ENCODE measurements at places on chromosomes 7 and 10. TPM values are rescaled to one million over a fixed set of nuclear protein-coding genes. Genes with fewer than 3 reads are reported as not detected.

DPYSL4 gene
- 1.0 TPM for total RNA-seq

DNA sequence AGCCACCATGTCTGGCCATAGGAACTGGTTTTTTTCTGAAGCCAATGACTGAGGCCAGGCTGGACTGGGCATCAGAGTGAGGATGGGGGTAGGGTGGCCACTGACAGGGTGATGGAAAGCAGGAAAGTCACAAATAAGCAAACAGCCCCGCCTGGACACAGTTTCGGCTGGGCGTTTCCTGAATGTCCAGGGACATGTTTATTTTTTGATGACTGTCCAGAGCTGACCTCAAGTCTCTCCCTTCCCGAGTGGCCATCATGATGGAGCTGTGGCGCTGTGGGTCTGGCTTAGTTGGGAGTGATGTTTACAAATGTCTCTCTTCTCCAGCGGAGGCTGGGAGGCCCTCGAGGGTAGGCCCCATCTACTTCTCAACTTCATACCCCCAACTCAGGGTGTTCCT is 37.1 kb upstream of the COMTD1 start:
- H3K27me3 ChIP-seq, result no peaks in the 10 kb centered on the region
- H3K27ac ChIP-seq, result no peak overlapping the region
- H3K36me3 ChIP-seq, result no peaks in the 10 kb centered on the region
- H3K4me3 ChIP-seq, result no peak overlapping the region
- peaks cover 4% of the 10 kb centered on the region for H3K4me1 ChIP-seq
- no peak for DNase-seq

DNA sequence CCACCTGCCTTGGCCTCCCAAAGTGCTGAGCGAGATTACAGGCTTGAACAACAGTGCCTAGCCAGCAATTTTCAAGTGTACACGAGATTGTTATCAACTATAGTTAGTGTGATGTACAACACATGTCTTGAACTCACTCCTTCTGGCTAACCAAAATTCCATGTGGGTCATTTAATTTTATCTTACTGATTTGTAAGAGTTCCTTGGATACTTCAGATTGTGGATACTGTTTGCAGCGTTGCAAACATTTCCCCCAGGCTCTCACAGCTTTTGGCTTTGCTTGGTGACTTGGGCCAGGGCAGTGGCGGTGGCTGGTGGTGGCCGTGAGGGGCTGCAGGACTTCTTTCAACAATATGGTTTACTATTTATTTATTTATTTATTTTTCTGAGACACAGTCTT is 8.5 kb upstream of the TMEM270 start:
- no peak overlapping the region for H3K4me3 ChIP-seq
- DNase-seq, result no peak
- H3K36me3 ChIP-seq, result no peaks in the 10 kb centered on the region
- no peaks in the 10 kb centered on the region for H3K27me3 ChIP-seq

PDE6C gene
- not detected for total RNA-seq

TCERG1L gene
- not detected for total RNA-seq

SPACDR gene
- total RNA-seq, result 2.3 TPM

DNA sequence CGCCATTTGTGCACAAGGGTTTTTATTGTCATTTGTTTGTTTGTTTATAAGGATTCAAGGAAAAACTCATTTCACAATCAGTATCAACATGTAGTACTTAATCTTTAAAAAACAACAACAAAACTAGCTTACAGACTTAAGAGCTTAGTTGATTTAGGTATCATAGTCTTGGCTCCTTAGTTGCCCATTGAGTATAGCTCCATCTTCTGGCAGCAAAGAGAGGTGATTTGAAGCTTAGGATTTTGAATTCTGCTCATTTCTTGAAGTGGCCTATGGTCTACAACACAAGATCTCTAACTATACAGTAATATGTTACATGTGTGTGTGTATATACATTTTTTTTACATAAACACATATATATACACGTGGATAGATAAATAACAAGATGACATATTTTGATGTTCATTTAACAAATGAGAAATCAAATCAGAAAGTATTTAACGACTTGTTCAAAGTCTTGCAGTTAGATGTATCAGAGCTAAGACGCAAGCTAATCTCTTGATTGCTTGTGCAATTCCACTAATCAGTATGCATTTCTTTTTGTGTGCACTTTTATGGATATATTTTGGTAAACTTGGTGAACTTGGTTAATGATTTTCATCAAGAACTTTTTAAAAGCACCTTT is 307.3 kb downstream of the CAMK1D start:
- peak; percentile 73 for DNase-seq
- H3K27ac ChIP-seq, result no peak overlapping the region
- peaks cover 6% of the 10 kb centered on the region for H3K4me1 ChIP-seq
- no peak overlapping the region for H3K4me3 ChIP-seq

DNA sequence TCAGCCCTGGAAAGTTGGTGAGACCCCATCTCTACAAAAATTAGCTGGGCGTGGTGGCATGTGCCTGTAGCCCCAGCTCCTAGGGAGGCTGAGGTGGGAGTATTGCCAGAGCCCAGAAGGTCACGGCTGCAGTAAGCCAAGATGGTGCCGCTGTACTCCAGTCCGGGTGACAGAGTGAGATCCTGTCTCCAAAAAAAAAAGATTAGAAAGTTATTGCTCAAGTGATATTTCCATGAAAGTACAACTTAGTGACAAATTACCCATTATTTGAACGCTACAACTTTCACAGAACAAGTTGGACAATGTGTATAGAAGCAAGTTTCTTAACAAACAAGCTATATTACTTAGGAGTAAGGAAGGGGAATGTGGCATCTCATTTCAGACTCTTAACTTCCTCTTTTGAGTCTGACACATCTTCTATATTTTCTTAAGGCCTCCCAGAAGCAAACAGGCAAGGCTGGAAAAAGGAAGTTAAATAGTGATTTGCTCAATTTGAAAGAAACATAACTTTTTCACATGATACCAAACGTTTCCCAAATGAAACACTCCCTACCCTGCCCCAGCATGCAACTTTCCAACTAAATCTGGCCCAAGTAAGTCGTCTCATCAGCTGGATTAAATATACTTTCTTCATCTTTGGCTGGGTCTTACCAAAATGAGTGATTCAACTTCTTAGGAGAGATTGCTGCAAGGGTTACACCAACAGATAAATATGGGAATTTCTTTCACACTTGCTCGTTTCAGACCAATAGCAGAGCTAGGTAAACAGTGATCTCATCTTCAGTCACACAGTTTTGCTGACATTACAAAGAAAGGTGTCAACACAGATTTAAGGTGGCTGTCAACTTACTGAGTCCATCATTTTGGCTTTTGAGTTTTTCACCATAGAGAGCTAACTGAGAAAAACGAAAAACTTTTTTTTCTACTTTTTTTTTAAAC is 66.3 kb upstream of the KLF6 start:
- no peak overlapping the region for H3K4me3 ChIP-seq
- DNase-seq, result no peak

DNA sequence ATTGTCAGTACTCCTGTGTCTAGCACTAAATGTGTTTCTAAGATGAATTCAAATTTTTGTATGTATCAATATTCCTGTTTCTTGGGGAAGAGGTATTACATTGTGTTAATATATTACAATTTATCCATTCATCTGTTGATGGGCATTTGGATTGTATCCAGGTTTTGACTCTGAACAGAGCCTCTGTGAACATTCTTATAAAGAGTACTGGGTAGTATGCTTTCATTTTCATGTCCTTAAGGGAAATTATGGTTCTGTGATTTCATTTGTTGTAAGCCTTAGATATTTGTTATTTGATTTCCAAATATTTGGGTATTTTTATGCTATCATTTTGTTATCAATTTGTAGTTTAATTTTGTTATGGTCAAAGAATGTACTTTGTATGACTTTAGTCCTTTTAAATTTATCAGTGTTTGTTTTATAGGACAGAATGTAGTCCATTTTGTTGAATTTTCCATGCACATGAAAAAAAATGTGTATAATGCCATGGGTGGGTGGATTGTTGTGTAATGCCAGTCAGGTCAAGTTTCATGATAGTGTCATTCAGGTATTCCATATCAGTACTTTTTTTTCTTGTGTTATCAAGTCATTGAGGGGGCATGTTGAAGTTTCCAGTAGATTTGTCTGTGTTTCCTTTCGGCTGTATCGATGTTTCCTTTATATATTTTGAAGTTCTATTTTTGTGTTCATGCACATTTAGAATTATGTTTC is 38.4 kb downstream of the STAM start:
- H3K4me1 ChIP-seq, result no peaks in the 10 kb centered on the region
- DNase-seq, result no peak
- H3K27ac ChIP-seq, result no peak overlapping the region
- H3K36me3 ChIP-seq, result no peaks in the 10 kb centered on the region
- H3K27me3 ChIP-seq, result no peaks in the 10 kb centered on the region
- H3K4me3 ChIP-seq, result no peak overlapping the region

- H3K4me1 ChIP-seq, result peaks cover 12% of the 10 kb centered on the region
- no peak overlapping the region for H3K27ac ChIP-seq
- H3K4me3 ChIP-seq, result no peak overlapping the region
- H3K27me3 ChIP-seq, result no peaks in the 10 kb centered on the region
Measured at GRCh38 chr7:138878051-138878450, 80.1 kb upstream of the ATP6V0A4 start.

- H3K27me3 ChIP-seq, result no peaks in the 10 kb centered on the region
- H3K4me3 ChIP-seq, result no peak overlapping the region
- H3K36me3 ChIP-seq, result no peaks in the 10 kb centered on the region
- DNase-seq, result no peak
Measured at GRCh38 chr7:101722247-101722646, 93.2 kb upstream of the MYL10 start.

- DNase-seq, result no peak
- H3K4me1 ChIP-seq, result peaks cover 4% of the 10 kb centered on the region
- no peak overlapping the region for H3K27ac ChIP-seq
Measured at GRCh38 chr10:113562704-113563103, 9.9 kb downstream of the HABP2 start.

GRCh38 chr10:10903620-10904019 is 114.1 kb upstream of the CELF2 start:
- no peak for DNase-seq
- no peak overlapping the region for H3K27ac ChIP-seq
- no peak overlapping the region for H3K4me3 ChIP-seq
- H3K36me3 ChIP-seq, result no peaks in the 10 kb centered on the region
- no peaks in the 10 kb centered on the region for H3K4me1 ChIP-seq

DNA sequence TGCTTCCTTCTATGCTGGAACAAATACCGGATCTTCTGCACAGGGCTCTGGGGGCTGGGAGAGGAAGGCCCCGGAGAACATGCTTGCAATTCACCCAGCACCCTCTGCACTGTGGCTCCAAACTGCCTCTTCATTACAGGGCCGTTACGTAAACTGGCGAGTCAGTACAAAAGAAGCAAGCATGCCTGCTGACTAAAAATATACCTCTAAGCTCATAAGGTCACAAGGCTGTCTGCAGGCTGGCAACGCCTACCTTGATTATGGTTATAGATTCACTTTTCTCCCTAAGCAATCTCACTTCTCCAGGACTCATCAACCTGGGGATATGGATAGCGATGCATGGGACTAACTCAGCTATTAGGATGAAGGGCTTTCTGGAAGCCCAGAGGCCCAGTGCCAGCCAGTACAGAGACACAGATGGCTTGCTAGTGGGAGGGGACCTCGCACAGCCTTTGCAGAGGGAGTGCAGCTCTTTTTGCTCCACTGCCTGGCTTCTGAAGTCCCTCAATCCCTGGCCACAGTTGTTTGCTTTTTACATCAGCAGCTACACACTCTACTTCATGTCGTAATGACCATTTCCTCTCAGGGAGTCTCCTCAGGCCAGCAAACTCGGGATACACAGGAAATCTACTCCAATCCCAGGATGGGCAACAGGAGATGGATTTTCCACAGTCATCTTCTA is 96.1 kb downstream of the SH3PXD2A start:
- peaks cover 22% of the 10 kb centered on the region for H3K4me1 ChIP-seq
- no peaks in the 10 kb centered on the region for H3K36me3 ChIP-seq
- H3K27ac ChIP-seq, result no peak overlapping the region
- no peak overlapping the region for H3K4me3 ChIP-seq
- DNase-seq, result peak; percentile 49
- H3K27me3 ChIP-seq, result no peaks in the 10 kb centered on the region

DNA sequence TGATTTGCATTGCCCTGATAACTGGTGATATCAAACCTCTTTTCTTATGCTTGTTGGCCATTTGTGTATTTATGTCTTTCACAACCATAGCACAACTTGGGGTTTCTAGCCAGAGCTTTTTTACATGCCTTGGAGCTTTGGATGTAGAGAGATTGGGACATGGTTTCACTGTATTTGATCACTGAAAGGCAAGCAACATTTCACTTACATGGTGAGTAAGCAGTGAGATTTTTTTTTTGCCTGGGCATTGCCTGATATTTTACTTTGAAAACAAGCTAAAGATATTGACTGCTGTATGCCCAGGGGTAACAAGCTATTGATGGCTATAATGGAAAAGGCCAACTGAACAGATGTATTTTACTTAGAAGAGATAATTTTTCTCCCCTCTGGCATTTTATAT is 259.0 kb downstream of the PHTF2 start:
- H3K27ac ChIP-seq, result no peak overlapping the region
- H3K4me3 ChIP-seq, result no peak overlapping the region
- no peaks in the 10 kb centered on the region for H3K4me1 ChIP-seq
